ENCODE measurements at places on chromosomes 2 and 18. TPM values are rescaled to one million over a fixed set of nuclear protein-coding genes. Genes with fewer than 3 reads are reported as not detected.
A peak's percentile ranks its signal among the peaks of the same experiment; 100 is the strongest.

The LHCGR gene
- 1.7 TPM for total RNA-seq

- DNase-seq: no peak
Measured at GRCh38 chr2:9897331-9897737, 54.1 kb downstream of the TAF1B start.

GRCh38 chr2:165911231-165911630 is 42.3 kb downstream of the TTC21B start:
- no peak for DNase-seq

DNA sequence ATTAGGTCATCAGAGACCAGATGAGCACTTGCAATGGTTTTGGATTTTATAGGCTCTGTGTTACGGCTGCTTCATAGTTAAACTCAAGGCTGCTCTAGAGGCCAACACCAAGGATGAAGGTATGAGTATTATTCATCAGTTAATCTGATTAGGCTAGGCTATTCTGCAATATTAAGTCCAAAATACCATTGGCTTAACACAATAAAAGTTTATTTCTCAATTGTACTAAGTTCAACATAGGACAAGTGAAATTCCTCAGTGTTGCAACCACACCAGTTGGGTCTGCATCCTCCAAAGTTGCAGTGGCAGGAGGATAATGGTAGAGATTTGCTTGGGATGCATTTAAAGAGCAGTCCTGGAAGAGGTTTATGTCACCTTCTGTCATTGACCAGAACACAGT is 538.3 kb upstream of the CDH2 start:
- DNase-seq: no peak

DNA sequence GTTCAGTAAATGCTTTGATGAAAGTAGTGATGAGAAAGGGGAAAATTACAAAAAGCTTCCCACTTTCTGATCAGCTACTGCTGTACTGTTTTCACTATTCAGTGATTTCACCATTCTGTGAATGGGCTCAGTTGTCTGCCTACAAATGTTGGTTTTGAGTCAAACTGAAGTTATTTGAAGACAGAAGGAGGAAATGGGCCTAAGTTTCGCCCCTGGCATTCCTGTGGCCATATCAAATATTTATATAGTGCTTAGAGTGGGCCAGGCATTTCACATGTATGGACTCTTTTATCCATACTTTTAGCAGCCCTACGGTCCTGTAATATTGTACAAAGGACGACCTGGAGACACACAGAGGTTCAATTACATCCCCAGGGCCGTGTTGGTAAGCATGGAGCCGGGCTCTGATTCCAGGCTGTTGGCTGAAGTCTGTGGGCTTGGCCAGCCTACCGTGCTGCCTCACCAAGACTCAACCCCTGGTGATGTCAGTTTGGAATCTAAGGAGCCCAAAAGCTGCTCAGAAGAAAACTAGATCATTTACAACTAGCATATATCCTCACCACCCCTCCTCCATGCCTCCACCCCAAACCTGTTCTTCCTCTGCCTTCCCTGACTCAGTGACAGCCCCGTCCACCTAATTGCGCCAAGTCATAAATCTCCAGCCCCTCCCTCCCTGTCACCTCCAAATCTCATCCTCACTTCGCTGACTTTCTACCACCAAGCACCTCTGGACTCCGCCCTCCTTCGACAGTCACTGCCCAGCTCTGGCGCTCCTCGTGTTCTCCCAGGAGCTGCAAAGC is 10.1 kb upstream of the GRHL1 start:
- no peak for DNase-seq

The PCARE gene
- 0.06 TPM for total RNA-seq

The ADAM23 gene
- 1.1 TPM for total RNA-seq

The DUSP28 gene
- 3.8 TPM for total RNA-seq

The IL36B gene
- total RNA-seq: not detected

DNA sequence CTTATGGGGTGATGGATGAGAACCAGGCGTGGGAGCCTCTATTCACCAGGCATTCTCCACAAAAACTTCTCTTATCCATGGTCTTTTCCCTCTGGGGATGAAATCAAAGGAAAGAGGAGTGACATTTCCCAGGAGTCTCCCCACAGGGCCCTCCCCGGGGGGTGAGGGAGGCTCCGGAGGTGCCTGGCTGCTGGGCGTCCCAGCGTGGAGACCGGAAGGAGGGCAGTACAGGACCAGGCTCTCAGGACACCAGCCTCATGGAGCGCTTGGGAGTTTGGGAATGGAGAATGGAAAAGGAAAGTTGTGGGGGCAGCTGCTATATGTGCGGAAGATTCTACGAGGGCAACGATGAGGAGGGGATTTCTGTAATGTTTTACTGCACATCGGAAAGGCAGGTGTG is 22.1 kb downstream of the CIB4 start:
- DNase-seq: peak; percentile 68

The STAT4 gene
- total RNA-seq: 4.1 TPM

The FBXO48 gene
- total RNA-seq: 1.5 TPM

The ZNF24 gene
- total RNA-seq: 39.8 TPM

GRCh38 chr18:25446972-25447371 is 95.0 kb upstream of the ZNF521 start:
- no peak for DNase-seq

The CSRNP3 gene
- total RNA-seq: 0.51 TPM

- DNase-seq: no peak
Measured at GRCh38 chr2:223529696-223530095, 72.5 kb downstream of the SCG2 start.

- no peak for DNase-seq
Measured at GRCh38 chr2:27823569-27823968, 52.0 kb downstream of the MRPL33 start.

DNA sequence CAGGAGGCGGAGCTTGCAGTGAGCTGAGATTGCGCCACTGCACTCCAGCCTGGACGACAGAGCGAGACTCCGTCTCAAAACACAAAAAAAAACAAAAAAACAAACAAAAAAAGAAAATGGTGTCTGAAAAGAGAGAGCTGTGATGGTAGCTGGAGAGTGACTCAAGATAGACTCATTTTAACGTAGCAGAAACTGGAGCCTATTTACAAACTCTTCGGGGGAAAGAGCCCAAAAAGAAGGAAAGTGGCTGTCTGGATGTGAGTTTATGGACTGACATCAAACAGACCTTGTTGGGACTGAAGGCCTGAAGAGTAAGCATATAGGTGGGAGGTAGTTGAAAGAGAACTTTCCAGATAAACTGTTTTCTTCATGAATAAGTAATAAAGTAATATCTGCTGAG is 51.8 kb downstream of the LIMS1 start:
- no peak for DNase-seq

- DNase-seq: no peak
Measured at GRCh38 chr2:210548878-210549384, 7.5 kb upstream of the CPS1 start.

DNA sequence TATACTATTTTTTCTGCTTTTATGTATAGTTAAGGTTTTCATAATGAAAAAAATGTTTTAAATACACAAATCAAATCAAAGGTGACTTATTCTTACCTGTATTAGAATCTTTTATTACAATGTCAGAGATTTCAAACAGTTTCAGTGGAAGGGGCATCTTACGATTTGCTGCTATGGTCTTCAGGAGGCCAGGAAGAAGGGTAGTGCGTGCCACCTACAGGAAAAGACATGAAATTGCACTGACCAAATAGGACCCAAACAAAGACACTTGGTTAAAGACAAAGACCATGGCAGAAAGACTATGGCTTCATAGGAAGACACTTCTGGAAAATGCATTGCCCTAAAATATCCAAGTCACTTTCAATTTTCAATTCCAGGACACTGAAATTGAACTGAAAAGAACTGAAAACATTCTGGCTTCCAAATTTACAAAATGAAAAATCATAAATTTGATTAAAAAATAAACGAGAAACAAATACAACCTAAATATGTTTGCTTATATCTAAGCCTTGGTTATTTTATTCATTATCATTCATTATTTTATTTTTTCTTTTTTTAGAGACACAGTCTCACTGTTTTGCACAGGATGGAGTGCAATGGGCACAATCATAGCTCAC is 42.1 kb downstream of the FARSB start:
- no peak for DNase-seq

The ADD2 gene
- 3.3 TPM for total RNA-seq

GRCh38 chr2:152925547-152926448 is 207.4 kb downstream of the ARL6IP6 start:
- no peak for DNase-seq

DNA sequence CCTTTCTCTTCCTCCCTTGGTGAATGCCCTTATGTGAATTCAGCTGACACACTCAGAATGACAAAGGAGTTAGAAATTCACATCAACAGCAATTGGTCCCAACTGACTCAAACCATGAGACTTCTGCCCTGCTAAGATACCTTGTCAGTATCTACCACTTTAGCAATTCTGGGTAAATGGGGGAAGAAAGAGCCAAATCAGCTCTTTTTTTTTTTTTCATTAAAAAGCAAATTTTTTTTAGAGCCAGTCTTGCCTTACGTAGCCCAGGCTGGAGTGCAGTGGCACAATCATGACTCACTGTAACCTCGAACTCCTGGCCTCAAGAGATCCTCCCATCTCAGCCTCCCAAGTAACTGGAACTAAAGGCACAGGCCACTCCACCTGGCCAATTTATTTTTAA is 1.7 kb upstream of the PPP4R1 start:
- no peak for DNase-seq

GRCh38 chr2:74087696-74088095 is 60.0 kb downstream of the BOLA3 start:
- DNase-seq: no peak

GRCh38 chr2:187878112-187878511 is 323.9 kb upstream of the TFPI start:
- DNase-seq: no peak

DNA sequence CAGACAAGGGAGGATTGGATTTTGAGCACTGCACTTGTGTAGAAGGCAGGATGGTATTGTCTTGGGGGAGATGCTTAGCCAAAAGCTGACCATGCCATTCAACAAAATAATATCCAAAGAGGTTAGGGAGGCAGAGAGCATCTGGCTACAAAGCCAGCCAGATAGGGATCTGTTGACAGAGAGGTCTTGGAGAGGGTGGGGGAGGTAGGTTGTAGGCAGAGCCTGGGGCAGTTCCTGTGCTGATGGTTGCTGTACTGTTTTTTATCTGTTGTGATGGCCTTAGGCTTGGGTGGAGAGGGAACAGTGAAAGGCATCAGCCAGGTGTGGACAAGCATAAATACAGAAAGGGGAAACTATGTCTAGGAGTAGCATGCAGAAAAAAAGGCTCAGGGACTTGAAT is 100.9 kb downstream of the AQP4 start:
- no peak for DNase-seq

DNA sequence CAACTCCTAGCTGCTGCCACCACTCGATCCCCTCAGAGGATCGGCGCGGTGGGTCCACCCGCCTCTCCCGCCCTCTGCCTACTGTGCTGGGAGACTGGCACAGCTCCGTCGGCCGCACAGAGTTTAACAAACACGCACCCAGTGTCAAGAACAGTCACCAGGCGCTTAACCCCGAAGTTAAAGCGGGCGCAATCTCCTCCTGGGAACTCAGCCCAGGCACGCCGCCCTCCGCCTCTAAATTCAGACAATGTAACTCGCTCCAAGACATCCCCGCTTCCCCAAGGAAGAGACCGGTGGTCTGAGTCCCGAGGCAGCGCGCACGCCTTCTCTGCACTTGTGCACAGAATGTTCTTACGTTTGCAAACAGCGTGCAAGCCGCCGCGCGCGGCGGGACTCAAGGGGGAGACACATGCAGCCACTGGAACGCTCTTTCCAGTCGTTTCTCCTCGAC is 533 bp downstream of the CXCR4 start:
- no peak for DNase-seq

The CPLX4 gene
- not detected for total RNA-seq

DNA sequence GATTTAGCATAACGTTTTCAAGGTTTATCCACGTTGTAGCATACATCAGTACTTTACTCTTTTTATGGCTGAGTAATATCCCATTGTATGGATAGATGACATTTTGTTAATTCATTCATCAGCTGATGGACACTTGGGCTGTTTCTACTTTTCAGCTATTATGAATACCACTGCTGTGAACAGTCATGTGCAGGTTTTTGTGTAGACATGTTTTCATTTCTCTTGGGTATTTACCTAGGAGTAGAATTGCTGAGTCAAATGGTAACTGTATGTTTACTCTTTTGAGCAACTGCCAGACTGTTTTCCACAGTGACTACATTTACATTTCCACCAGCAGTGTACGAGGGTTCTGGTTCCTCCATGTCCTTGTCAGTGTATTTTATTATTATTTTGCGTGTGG is 33.9 kb downstream of the COX7A2L start:
- DNase-seq: no peak

The ALPP gene
- total RNA-seq: not detected

- DNase-seq: no peak
Measured at GRCh38 chr2:231710799-231711676, 2.7 kb downstream of the PTMA start.

The MYOM1 gene
- 3.9 TPM for total RNA-seq

The FAM210A gene
- 17.3 TPM for total RNA-seq

DNA sequence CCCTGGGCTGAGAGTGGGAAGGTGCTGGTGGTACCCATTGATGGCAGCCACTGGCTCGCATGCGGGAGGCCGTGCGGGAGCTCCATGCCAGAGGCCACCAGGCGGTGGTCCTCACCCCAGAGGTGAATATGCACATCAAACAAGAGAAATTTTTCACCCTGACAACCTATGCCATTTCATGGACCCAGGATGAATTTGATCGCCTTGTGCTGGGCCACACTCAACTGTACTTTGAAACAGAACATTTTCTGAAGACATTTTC is 12.9 kb upstream of the UGT1A1 start:
- no peak for DNase-seq

DNA sequence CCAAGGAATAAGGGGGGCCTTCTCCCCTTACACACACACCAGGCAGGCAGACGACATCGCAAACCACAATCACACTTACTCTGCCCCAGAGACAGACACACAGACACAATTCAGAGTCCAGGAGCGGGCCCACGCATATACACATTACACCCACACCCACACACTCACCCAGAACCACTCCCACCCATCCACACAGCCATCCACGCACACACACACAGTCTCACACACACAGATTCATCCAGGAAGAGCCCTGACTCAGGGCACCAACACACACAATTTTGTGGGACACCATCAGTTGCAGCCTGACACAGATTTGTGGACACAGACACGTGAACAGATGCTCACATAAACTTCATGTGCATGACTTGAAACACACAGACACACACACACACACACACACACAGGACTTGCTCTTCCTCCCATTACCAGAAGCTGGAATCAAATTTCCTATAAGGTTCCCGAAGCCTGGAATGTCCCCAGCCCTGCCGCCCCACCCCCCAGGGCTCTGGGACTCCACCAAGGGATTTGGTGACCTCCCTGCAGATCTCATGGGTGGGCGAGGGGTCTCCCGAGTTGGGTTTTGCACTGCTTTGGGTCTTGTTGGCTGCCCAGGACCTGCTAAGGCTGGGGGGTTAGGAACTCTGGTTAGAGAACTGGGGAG is 23.5 kb downstream of the TNS1 start:
- no peak for DNase-seq

- no peak for DNase-seq
Measured at GRCh38 chr2:189676471-189676870, 2.0 kb downstream of the ANKAR start.

DNA sequence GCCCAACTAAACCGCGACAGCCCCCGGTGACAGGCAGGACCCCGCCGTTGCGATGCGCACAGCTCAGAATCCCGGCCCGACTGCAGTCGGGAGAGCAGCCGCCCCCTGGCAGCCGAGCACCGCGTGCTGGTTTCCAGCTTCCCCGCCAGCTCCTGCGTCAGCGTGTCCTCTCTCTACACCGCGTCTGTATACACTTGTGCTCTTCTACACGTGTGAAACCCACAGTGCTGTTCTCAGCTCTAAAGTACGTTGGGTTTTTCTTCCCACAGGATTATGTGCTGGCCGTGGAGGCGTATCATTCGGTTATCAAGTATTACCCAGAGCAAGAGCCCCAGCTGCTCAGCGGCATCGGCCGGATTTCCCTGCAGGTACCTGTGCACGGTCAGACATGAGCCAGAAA is 54.0 kb downstream of the ADI1 start:
- no peak for DNase-seq

The DSG1 gene
- not detected for total RNA-seq

All from mesenteric fat pad (tissue), 1 donor.